ENCODE measurements at places on chromosomes 12 and 14.

DNA sequence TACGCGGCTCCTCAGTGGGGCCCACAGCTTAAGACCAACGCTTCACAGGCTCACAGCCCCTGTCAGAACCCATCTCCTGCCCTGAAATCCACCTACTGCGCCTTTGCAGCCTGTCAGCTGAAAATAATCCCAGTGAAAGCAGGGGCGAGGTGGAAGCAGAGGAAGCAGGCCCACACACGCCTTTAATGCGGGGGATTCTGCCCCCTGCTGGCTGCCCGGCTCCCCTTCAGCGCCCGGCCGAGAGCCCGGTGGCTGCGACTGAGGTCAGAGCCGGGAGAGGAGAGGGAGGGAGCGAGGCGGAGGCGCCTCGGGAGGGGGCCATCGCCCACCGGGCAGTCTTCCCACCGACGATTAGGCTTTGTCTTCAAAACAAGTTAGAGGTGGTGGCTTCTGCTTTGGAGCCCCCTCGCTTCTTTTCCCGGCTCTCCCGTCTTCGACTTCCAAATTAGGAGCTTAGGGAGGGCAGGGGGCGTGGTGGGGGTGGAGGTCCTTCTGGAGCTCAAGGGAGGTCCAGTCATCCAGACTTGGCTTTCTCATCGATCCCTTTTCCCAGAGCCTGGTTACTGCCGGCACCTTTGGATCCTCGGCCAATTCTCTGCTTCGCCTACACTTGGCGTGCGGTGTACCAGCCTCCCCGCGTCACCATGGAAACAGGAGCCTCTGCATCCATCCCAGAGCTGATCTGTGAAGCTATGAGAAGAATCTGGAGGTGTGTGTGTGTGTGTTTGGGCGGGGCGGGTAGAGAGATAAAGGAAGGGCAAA, 25.2 kb upstream of the RND1 start:
- DNase-seq: peak; percentile 82

- peak; percentile 16 for DNase-seq
Observed at GRCh38 chr12:89525305-89525823, 483 bp downstream of the POC1B start.

GRCh38 chr14:95193081-95193480, 35.8 kb upstream of the DICER1 start:
- DNase-seq: no peak

- peak; percentile 31 for DNase-seq
Observed at GRCh38 chr14:46250113-46250703, 401.4 kb downstream of the RPL10L start.

DNA sequence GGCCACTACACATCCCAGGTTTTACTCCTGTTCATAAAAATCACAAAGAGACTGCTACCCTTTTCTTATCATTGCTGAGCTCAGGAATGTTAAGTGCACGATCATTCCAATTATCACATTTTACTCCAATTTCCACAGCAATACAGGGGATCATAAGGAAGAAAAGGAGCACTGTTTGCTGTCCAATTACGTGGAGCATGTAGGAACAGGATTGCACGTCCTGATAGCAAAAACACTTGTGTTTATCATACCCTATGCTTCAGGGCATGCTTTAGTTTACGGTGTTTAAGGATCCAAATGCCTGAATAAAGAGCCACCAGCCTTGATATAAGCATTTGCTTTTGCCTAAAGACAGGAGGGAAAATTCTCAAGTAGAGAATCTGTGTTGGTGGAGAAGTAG, 155.4 kb upstream of the EGLN3 start:
- DNase-seq: no peak

GRCh38 chr14:81521356-81521755, 12.3 kb downstream of the SEL1L start:
- DNase-seq: no peak

- DNase-seq: no peak
Observed at GRCh38 chr12:101891462-101891971, 14.1 kb downstream of the DRAM1 start.

- DNase-seq: no peak
Observed at GRCh38 chr14:67636361-67636919, 16.7 kb downstream of the ARG2 start.

- no peak for DNase-seq
Observed at GRCh38 chr14:24607081-24607480, 2.4 kb downstream of the GZMH start.

DNA sequence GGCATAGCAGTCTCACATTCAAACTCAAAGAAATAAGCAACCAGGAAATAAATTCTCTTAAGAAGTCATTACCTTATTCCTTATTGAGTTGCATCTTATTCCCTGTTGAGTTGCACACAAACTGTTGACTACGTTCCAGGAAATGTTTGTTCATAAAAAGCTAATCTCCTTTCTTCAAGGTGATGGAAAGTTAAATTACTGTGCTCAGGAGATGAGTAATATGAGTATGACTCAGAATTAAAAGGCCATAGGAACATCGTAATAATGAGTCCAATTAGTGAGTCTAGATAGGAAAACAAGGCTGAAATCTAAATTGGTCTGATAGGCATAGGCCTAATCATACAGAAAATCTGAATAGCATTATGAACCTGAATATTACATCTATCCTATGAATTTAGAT, 203.1 kb downstream of the SLC2A13 start:
- no peak for DNase-seq

DNA sequence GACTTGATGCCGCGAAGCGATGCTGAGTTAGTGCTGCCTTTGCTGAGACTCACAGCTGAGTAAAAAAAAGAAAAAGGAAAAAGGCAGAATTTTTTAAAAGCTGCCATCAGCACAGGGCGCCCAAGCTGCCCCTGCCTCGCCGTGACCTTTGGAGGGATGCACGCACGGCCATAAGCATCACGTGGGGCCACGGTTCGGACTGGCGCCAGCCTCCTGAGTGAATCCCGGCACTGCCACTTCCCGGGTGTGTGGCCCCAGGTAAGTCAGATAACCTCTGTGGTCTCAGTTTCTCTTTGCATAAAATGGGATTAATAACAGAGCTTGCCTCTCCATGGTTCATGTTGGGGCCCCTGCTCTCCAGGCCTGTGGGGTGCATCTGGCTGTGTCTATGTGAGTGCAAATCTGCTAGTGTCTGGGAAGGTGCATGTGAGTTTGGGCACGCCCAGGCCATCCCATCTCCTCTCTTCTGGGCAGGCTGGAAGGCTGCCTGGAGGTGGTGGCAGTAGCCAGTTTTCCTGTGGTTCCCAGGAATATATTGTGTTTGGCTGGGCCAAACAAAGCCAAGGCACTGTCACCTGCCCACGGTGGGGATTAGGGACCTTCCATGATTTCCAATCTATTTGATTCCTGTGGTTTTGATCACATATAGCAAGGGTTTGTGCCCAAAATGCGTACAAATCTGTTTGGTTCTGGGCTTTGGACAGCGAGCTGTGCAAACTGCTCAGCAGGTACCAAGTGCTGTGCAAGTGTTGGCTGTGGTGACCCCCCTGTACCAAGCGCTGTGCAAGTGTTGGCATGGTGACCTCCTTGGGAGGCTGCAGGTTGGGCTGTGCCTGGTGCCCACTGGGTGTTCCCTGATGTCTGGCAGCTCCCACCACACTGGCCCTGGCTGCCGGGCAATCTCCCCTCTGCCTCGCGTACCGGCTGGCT, 43.5 kb upstream of the NCOR2 start:
- DNase-seq: no peak

DNA sequence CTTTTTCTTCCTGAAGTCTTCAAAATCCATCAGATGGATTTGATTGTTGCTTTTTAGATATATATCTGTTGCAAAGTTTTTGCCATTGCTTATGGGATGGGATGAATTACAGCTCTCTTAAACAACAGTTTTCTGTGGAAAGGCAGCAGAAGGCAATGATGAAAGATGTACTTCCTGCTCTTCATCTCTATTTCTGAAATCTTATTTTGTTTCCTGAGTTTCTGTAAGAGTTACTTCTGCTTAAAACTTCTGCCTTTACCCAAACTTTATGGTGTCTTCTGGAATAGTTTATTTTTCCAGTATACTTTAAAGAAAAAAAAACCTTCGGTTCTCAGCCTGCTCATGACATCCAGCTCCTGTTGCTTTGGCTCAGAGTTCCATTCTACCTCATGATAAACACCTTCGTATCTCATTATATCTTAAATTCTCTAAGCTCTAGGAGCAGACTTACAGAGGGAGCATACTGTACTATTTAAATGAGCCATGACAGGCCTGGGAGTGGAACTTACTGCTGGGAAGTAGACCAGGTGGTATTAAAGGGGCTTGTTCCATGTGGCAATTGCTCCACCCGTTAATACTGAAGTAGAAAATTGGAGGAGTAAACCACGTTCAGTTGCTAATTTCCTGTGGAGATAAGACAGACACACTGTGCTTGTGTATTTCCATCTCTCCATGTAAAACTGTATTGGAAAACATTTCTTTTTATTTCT, 288.4 kb downstream of the FBXL14 start:
- DNase-seq: no peak

GRCh38 chr12:105409801-105410471, 79.4 kb downstream of the C12orf75 start:
- DNase-seq: peak; percentile 22

GRCh38 chr12:124529565-124530276, 37.7 kb downstream of the NCOR2 start:
- no peak for DNase-seq

- no peak for DNase-seq
Observed at GRCh38 chr12:128971802-128972201, 118.5 kb downstream of the GLT1D1 start.

DNA sequence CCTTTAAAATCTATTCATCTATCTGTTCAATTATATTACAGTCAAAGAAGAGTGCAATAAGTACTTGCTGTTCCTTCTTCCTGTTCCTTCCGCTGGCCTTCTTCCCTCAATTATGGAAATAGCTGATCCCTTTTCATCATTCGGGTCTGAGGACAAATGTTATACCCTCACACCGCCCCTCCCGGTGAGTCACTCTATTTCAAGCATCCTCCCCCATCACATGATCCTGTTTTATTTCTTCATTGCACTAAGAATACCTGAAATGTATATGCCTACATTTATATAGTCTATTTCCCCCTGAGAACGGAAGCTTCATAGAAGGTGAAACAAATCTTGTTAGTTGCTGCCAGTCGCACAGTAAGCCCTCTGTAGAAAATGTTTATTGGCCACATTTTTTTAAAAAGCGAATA, 2.5 kb downstream of the SLC38A1 start:
- no peak for DNase-seq

DNA sequence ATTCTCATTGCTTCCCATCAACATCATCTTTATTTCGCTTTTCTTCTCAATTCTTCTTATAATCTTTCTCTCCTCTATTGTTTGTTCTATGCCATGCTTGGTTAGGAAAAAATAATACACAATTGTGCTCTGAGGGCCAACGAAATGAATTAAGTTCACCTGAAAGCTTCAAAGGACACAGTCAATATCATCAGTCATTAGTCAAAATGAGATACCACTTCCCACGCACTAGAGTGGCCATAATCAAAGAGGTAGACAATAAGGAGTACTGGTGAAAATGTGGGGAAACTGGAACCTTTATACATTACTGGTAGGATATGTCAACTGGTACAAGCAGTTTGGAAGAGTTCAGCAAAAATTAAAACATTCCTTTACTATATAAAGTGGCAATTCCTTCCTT, 91.5 kb downstream of the TMTC1 start:
- no peak for DNase-seq

GRCh38 chr14:92551044-92551841, 37.7 kb downstream of the RIN3 start:
- DNase-seq: no peak

- no peak for DNase-seq
Observed at GRCh38 chr14:94764573-94764972, 5.3 kb downstream of the GSC start.

DNA sequence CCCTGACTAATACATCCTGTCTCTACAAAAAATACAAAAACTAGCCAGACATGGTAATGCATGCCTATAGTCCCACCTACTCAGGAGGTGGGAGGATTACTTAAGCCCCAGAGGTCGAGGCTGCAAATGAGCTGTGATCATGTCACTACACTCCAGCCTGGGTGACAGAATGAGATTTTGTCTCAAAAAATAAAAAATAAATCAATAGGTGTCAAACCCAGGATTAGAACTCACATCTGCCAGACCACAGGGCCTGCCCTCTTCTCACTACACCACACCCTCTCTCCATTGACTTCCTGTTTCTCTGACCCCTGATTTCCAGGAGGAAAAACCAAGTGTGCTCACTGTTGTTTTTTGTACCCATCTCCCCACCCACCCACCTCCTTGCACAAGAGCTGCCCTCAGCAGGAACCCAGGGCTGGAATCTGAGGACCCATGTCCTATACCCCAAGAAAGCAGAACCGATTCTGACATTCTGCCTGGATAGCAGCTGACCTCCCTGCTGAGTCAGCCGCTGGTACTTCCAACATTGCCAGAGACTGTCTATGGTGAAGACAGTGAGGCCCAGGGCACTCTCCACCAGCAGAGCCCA, 6.2 kb downstream of the CMKLR1 start:
- no peak for DNase-seq

- DNase-seq: no peak
Observed at GRCh38 chr12:71589478-71589881, 74.2 kb downstream of the ZFC3H1 start.

DNA sequence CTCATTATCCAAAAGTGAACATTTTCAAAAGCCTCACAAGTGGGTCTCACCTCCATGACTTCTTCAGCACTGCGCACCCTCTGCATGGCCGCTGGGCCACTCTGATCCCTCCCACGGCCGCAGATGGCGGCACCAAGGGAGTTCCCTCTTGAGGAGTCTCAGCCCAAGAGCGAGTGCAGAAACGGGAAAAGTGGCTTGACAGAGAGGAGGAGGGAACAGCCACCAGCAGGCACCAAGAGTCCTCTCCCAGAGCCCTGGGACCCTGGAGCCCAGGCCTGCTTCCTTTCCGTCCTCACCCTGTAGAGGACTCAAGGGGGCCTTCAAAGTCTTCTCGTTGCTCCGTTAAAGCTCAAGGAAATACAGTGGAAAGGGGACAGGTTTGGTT, 230.2 kb upstream of the DIO3 start:
- DNase-seq: no peak

GRCh38 chr14:99117671-99118045, 154.3 kb downstream of the BCL11B start:
- DNase-seq: no peak

- peak; percentile 67 for DNase-seq
Observed at GRCh38 chr12:121784460-121784859, 9.0 kb downstream of the RHOF start.

- no peak for DNase-seq
Observed at GRCh38 chr12:50923361-50924130, 28.8 kb upstream of the HIGD1C start.

DNA sequence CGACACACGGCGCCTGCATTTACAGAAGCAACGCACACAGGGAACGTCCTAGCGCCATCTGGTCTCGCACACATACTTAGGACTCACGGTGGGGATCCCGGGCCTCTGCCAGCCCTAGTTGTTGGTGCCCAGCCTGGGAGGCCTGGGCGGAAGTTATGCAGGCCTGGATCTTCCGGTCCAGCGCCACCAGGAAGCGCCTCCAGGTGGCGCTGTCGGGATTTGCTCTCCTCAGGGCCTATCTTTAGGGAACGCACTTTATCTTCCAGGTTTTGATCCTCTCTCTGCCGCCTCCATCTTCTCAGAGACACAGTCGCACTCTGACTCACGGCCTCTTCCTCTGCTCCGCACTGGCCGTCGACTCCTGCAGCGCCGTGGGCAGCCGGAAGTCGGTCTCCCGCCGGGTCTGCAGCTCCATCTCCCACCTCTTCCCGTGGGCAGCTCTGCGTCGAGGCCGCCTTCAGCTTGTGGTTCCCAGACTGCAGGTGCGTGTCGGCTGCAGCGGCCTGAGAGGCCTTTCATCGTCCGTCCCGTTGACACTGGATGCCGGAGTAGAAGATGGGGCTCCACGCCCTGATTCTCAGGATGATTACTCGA, 760.4 kb downstream of the TMEM121 start:
- DNase-seq: peak; percentile 72

- DNase-seq: no peak
Observed at GRCh38 chr12:109618082-109618481, 44.5 kb downstream of the MVK start.
